ENCODE measurements at places on chromosomes 16 and 17. TPM values are rescaled to one million over a fixed set of nuclear protein-coding genes. Genes with fewer than 3 reads are reported as not detected.

GRCh38 chr17:1590029-1590746, 27.6 kb upstream of the PITPNA start:
- DNase-seq: peak; percentile 84

DNA sequence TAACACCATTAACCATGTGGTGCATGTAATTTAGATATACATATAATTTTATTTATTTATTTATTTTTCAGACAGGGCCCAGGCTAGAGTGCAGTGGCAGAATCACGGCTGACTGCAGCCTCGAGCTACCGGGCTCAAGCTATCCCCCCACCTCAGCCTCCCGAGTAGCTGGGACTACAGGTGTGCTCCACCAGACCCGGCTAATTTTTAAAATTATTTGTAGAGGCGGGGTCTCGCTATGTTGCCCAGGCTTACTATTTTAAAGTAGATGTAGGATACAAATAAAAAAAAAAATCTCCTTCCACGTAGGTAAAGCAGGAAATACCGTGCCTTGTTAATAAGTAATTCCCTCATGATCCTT, 446 bp upstream of the COQ7 start:
- no peak for DNase-seq

GRCh38 chr17:15663176-15663575, 20.9 kb downstream of the TRIM16 start:
- no peak for DNase-seq

GRCh38 chr16:24041834-24042631, 206.2 kb downstream of the PRKCB start:
- peak; percentile 57 for DNase-seq

DNA sequence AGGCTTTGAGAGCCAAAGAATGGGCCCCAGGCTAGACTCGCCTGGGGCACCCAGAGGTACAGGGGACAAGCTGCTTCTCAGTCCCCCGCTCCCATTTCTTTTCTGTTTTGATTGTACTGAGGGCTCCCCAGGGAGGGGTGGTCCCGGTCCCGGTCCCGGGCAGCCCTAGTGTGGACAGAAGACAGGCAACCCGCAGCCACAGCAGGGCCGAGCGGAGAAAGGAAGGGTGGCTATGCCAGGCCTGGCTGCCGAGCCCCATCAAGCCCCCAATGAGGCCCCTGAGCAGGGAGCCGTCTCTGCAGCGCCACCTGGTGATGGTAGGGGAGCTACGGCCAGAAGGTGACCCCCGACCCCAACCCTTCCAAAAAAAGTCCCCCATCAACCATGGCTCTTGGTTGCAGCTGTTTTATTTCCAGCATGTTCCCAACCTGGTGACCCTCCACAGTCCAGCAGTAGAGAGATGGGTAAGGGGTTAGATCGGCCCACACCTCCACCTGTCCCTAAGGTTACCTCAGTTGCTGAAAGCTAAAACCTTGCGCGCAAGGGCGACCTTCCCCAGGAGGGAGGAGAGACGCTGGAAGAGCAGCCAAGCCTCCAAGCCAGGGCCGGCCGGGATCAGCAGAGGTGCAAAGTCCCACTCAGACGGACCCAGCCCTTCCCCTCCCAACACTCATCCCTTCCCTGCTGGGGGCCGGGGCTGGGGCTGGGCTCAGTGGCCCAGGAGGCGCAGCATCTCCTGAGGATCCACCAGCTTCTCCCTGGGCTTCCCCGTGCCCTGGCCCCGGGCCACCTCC, 2.6 kb upstream of the GRIN2C start:
- DNase-seq: peak; percentile 85

- no peak for DNase-seq
Observed at GRCh38 chr17:39064374-39064773, 87.1 kb downstream of the PLXDC1 start.

DNA sequence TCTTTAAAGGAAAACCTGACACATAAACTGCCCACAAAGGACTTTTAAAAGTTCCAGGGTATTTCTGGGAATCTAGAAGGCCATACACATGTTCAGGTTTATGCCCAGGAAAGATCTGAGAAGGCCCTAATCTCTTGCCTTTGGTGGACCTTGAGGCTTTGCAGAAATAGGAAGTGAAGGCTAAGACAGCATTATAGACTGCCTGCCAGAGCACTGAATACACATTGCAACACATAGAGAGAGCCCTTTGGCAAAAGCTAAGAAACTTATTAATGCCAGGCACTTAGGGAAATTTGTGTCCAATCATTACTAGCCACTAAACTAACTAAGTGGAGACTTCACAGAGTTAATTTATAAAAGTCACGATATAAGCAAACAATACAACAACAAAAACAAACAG, 70.4 kb downstream of the MMD start:
- no peak for DNase-seq

DNA sequence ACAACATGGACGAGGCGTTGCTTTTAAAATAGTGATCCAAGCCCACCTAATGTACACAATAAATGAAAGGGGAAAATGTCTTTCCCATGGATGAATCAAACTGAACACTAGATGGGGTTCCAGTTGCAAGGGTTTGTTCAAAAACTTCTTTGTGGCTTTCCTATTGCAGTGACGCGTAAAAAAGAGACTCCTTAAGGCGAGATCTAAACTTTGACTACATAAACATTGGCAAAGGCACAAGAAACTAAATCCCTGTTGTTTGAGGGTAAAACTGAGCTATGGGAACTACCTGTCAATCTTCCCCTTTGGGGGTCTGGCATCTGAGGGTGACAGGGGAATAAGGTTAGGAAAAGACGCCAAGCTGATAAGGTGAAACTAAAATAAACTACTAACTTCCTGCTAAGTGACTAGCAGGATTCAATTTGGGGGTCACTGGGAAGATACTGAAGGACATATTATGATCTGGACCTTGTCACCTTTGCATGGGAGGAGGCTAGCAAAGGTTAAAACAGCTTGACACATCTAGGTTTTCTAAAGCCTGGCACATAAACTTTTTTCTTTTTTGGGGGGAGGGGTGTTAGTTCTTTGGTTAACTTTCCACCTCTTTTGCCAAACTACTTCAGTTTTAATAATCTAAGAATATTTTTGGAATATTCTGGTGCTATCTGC, 4.7 kb downstream of the SALL1 start:
- DNase-seq: no peak

- DNase-seq: no peak
Observed at GRCh38 chr17:46986366-46986765, 7.3 kb upstream of the RPRML start.

DNA sequence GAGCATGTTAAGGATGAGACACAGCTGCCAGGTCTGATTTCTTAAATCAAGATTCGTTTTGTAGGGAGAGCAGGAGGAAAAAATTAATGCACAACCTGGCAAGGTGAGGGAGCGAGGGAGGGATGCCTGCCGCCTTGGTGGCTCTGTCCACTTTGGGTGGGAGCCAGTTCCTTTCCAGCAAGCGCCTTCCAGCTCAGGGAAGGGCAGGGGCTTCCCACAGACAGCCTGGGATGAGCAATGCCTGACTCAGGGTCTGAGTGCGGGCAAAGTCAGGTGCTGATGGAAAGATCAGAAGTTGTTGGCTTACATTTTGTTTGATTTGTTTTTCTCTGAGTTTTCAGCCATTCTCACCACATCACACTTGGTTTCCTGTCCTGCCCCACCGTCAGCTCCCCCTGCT, 220.7 kb downstream of the ENGASE start:
- no peak for DNase-seq

DNA sequence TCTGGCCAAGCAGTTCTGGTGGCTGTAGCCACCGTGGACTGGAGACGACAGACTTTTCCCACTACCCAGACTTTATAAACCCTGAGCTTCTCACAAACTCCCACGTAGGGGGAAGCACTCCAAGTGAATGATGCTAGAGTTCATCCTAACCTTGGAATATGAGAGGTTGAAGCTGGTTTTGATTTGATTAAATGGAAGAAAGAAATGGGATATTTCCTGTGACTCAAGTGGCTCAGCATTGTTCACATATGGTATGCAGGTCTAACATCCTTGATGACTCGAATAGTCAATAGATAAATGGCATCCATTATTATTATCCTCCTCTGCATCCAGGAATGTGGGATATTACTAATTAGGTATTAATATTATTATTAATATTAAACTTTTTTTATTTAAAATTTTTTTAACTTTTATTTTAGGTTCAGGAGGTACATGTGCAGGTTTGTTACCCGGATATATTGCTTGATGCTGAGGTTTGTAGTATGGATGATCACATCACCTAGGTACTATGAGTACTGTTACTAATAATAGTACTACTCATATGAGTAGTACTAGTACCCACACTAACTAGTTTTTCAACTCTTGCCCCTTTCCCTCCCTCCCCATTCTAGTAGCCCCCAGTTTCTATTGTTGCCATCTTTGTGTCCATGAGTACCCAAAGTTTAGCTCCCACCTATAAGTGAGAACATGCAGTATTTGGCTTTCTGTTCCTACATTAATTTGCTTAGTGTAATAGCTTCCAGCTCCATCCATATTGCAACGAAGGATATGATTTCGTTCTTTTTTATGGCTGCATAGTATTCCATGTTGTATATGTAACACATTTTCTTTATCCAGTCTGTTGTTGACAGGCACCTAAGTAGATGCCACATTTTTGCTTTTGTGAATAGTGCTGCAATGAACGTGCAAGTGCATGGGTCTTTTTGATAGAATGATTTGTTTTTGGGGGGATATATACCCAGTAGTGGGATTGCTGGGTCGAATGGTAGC, 22.9 kb downstream of the PIK3R6 start:
- DNase-seq: no peak

DNA sequence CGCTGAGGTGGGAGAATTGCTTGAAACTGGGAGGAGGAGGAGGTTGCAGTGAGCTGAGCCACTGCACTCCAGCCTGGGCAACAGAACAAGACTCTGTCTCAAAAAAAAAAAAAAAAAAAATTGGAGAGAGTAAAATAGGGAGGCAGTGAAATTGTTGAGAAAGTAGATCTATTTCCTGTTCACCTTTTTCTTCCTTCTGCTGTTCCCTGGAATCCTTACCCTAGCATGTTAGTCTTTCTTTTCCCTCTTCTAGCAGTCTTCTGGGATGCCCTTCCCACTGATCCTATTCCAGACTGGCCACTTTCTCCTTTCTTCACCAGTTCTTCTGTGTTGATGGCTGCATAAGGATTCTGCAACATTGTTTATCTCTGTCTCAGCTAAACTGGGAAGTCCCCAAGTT, 3.1 kb downstream of the NME2 start:
- no peak for DNase-seq

GRCh38 chr16:68070806-68071517, 14.2 kb upstream of the NFATC3 start:
- no peak for DNase-seq

DNA sequence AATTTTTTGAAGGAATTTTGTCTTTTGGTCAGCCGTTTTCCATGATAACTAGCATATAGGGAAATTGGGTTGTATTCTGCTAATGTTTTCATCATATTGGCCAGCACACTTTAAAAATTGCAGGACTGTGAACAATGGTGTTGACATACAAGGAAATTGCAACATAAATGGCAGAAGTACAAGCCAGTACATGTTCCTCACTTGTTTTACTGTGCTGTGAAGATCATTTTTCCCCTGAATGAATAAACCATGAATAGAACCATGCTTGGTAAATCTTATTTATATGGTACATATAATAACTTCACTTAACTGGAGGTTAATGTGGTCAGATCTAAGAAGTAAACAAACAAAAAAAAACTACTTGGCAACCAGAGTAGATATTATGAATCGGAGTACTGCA, 22.8 kb downstream of the OMG start:
- no peak for DNase-seq

- DNase-seq: no peak
Observed at GRCh38 chr16:962901-963814, 7.6 kb downstream of the LMF1 start.

GRCh38 chr17:67528751-67529436, 151.8 kb downstream of the PITPNC1 start:
- DNase-seq: peak; percentile 82

GRCh38 chr16:4987250-4987579, 29.1 kb downstream of the SEC14L5 start:
- no peak for DNase-seq

- DNase-seq: no peak
Observed at GRCh38 chr17:76956846-76957540, 88.8 kb downstream of the MGAT5B start.

DNA sequence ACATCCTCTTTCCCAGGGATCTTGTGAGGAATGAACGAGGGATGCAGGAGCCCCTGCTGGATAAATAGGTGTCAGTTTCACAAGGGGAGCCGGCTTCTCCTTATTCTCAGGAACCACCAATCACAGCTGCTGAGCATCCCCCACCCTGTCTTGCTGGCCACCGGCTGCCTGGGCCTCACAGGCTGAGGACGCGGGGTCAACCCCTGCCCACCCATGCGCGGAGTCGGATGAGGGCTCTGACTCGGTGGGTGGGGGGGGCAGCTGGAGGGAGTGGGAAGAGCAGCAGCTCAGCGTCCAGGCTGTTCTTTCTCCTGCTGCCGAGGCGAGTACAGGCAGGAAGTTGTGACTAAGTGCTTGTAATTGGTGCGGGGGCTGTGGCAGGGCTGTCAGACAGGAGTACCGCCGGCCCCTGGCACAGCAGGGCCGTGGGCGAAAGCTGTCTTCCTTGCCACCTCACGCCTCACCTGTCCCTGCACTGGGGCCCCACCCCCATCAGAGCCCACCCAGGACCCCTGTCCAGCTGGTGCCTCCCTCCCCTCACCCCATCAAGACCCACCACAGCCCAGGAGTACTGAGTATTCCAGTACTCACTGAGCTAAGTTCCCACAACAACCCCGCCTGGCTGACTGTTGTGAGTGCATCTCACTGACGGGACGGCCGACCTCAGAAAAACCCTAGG, 11.0 kb upstream of the DPEP1 start:
- no peak for DNase-seq

The RUNDC3A gene
- 0.22 TPM for total RNA-seq

The INCA1 gene
- 2.8 TPM for total RNA-seq

The DPEP2NB gene
- not detected for total RNA-seq

The AXIN2 gene
- total RNA-seq: 20.7 TPM

The TMC6 gene
- 57.2 TPM for total RNA-seq

The TLCD3B gene
- total RNA-seq: not detected

The CNGB1 gene
- not detected for total RNA-seq

The KRTAP3-1 gene
- not detected for total RNA-seq

The CLEC16A gene
- 20.9 TPM for total RNA-seq
